ENCODE measurements at places on chromosomes 6 and 20.
A peak's percentile ranks its signal among the peaks of the same experiment; 100 is the strongest.

DNA sequence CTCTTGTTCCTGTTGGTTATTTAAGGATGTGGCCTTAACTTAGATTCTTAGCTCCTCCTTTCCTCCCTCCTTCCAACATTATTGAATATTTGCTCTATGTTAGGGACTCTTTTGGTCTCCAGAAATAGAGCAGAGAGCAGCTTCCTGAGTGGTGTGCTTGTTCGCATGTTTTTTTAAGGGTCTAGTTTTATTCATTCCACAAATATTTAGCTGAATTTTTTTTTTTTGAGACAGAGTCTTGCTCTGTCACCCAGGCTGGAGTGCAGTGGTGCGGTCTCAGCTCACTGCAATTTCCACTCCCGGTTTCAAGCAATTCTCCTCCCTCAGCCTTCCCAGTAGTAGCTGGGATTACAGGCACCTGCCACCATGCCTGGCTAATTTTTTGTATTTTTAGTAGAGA, 169.2 kb downstream of the ZFAND3 start:
- no peak for DNase-seq

GRCh38 chr6:109454496-109455436, 806 bp downstream of the MICAL1 start:
- DNase-seq: peak; percentile 29

DNA sequence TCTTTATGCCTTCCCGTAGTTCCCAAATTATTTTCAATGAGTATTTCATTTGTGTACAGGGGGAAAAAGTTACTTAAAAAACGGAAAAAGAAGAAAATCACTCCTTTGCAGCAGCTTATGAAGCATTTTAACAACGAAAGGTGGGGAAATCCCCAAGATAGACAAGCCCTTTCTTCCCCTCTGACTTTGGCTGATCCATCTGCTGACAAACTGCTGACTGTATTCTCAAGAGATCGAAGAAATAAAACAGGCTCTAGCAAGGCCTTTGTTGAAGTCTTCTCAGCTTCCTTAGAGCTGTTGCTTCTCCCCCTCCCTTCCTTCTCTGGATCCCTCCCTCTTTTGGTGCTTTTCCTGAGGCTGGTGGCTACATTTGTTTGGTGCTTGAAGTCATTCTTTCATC, 325.2 kb downstream of the NRN1 start:
- no peak for DNase-seq

- DNase-seq: no peak
Observed at GRCh38 chr20:11445891-11446290, 471.8 kb upstream of the BTBD3 start.

DNA sequence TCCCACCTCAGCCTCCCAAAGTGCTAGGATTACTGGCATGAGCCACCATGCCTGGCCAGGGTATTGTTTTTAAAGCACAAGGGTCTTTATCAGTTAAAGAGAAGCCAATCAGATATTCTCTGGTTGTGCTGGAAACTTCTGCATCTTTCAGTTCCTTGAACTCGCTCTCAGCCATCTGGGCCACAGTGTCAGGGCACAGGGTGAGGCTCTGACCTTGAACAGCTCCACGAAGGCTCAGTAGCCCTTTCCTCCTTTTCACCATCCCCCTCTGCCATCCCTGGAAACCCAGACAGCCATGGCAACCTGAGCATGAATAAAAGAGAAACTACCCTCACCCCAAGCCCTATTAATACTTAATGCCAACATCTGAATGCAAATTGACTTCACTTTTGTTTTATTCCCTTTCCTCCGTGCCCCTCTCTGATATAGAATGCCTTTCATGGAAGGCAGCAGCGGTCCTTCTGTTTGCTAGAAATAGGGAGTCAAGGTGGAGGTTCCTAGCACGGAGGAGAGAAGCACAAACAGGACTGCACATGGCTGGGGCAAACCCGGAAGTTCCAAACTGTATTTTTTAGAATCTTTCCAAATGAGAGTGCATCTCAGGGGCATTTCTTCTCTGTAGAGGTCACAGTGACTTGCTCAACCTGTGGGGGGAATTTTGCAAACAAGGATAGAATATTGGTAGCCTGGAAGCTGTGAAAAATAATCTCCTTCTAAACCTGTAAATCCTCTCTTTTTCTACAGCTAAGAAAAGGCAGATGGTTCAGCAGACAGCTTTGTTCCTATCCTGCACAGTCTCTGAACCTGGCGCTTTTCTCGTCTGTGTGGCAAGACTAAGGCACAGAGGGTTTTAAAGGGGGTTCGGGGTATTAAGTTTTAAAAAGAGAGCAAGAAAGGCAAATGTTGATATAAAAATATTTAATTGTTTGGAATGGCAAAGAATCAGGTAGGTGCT, 176.4 kb upstream of the RREB1 start:
- DNase-seq: peak; percentile 83

DNA sequence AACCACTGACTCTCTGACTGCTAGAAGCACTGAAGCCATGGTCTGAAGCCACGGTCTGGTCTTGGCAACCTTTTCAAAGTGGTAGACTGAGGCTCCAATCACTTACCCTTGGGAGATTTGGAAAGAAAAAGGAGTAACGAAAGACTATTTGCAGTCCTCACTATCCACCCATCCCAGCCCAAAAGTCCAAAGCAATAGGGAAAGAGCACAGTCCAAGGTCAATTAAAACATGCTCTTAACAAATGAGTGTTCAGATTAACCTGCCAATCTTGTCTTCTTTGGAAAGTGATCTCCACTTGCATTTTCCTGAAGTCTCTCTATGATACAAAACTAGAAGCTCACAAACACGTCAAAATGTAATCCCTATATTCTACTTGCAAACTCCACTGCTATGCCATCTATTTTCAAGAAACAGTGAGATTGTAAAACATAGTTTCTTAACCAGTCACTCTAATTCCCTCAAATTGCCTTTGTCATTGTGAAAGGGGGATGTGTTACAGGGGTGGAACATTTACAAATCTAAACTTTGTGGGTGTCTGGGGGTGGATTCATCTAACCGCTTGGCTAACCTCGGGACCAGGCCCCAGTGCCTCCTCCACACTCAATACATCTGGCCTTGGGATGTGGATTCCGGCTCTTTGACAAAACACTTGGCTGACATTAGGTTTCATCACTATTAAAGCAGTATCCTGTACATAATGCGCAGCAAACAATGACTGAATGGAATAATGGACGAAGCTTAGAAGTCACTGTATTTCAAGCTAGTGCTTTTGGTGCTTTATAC, 56.4 kb downstream of the B4GALT5 start:
- no peak for DNase-seq

- no peak for DNase-seq
Observed at GRCh38 chr6:54860739-54861138, 14.2 kb downstream of the FAM83B start.

DNA sequence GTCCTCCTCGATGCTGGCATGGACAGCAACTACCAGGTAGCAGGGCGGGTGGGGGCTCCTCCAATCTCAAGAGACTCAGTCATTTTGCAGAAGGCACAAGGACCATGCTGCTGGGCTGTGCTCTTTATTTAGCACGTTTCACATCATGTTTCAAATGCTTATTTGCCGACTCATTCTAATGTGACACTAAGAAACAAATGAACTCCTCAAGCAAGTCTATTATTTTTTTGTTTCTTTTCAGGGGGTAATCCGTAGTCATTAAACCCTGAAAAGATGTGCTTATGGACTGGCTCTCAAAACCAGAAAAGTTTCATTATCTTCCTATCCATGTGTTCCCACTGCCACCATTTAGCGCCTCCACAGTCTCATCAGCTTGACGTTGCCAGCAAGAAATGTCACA, 92.9 kb downstream of the ANKS1A start:
- DNase-seq: no peak

GRCh38 chr6:111256646-111257045, 169.3 kb downstream of the SLC16A10 start:
- no peak for DNase-seq

GRCh38 chr6:27754408-27754782, 157.8 kb downstream of the OR2B2 start:
- no peak for DNase-seq

DNA sequence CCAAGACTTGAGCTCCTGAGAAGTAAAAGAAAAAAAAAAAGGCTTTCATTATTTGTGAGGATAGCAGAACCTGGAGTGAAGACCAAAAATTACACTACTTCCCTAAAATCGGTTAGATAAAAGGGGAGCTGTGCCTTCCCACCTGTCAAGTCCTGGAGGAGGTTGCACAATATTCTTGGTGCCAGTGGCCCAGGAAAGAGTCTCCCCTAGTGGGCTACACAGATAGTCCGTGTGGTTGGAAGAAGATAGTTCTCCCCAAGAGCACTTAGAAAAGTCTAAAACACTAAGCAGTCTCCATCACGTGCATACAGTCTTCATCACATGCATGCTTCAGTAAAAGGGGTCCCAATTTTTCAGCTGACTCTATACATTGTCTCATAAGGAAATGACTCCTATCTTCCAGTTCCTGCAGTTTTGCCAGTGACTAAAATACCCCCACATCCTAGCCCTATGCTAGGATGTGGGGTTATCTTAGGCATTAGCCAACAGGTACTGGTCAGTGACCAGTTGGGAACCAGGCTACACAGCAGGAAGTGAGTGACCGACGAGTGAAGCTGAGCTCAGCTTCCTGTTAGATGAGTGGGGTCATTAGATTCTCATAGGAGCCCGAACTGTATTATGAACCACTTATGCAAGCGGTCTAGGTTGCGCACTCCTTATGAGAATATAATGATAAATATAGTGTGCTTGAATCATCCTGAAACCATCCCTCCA, 199.5 kb upstream of the FAM83B start:
- DNase-seq: no peak

GRCh38 chr6:108114841-108115597, 40.5 kb upstream of the OSTM1 start:
- DNase-seq: no peak

DNA sequence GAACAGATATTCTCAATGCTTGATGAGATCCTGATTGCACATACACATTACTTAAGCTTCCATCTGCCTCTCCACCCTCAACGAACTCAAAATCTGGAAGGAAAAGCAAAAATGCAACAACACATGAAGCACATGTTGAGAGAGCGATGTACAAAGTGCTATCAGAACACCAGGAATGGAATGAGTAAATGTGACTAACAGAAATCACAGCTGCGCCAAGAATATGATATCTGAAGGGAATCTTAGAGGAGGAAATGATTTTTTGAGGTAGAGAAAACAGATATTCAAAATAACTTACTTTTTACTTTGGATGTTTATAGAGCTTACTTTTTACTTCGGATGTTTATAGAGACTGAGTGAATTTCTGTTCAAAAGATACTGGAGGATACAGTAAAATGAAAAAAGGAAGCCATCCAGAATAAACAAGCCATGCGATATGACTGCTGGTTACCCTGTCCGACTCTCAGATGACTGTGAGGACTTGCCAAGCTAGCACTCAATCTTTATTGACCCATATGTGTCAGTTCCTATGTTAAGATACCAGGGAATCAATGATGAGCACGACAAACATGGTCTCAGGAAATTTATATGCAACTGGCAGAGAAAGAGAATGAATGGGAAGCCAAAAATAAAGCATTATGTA, 102.0 kb downstream of the SMLR1 start:
- DNase-seq: no peak

DNA sequence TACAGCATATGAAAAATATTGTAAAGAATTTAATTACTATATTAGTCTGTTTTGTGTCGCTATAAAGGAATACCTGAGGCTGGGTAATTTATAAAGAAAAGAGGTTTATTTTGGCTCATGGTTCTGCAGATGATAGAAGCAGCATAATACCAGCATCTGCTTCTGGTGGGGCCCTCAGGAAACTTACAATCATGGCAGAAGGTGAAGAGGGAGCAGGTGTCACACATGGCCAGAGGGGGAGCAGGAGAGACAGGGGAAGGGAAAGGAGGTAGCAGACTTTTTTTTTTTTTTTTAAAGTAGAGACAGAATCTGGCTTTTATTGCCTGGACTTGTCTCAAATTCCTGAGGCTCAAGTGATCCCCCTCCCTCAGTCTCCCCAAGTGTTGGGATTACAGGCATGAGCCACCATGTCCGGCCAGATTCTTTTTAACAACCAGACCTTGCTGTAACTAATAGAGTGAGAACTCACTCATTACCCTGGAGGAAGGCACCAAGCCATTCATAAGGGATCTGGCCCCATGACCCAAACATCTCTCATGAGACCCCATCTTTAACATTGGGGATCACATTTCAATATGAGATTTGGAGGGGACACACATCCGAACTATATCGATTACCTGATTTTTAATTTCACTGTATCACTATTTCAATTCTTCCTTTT, 64.6 kb downstream of the MAN1A1 start:
- DNase-seq: peak; percentile 48

DNA sequence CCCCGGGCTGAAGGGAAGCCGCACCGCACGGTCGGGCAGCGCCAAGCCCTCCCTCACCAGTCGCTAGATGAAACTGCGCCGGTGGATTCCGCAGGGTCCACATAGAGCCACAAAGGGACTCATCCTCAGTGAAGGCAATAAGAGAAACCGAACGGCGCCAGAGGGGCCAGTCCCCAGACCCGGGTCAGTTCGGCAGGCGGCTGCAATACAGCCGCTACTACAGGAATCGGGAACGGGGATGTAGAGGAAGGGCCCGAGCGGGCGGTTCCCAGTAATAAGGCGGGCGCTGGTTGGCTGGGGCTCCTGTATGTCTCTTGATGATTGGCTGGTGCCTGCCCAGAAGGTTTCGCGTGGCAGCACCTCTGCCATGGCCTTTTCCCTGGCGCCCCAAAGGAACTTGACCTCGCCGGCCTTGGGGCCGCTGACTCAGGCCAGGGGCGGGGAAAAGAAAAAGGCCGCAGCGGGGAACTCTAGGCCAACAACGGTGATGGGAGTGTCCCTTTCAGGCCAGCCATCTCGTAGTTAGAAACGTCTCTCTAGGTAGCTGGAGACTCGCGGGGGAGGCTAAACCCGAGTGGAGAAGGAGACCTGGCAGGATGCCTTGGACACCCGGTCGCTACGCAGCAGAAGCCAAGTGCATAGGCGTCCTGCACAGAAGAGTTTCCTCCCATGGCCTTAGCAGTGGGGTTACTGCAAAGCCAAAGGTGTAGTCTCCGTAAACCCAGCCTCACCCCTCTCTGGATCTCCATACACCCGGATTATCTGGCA, at the start of gene IBTK:
TSS of gene IBTK (minus strand) at position 240 of the 768 bp plus-strand sequence. CDS start 7,258 bp downstream, outside the sequence.
- DNase-seq: peak; percentile 93

GRCh38 chr6:41502917-41503671, 43.1 kb upstream of the FOXP4 start:
- peak; percentile 68 for DNase-seq

- DNase-seq: no peak
Observed at GRCh38 chr6:89724981-89725380, 86.4 kb upstream of the LYRM2 start.

DNA sequence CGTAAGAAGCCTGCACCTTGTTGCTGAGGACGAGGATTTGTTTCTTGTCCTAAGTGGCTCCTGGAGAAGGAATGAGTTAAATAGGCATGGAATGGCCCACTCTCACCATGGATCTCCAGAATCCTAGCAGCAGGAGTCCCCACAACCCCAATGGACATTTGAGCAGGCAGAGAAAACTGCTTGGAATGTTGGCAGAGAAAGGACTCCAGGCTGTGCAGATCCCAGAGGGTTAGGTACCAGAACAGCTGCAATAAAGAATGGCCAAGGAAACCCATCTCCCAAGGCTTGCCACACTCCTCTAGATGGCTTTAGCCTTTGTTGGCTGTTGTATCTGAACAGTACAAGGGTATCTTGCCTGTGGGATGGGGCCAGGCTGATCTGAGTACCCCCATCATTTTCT, 1415.7 kb upstream of the ADGRB3 start:
- DNase-seq: no peak

GRCh38 chr6:163626073-163626867, 211.8 kb downstream of the QKI start:
- no peak for DNase-seq

Data from WERI-Rb-1 (cell line).